Left ventricle myocardium superior (tissue), 1 donor: ENCODE measurements at places on chromosomes 3 and 15.

DNA sequence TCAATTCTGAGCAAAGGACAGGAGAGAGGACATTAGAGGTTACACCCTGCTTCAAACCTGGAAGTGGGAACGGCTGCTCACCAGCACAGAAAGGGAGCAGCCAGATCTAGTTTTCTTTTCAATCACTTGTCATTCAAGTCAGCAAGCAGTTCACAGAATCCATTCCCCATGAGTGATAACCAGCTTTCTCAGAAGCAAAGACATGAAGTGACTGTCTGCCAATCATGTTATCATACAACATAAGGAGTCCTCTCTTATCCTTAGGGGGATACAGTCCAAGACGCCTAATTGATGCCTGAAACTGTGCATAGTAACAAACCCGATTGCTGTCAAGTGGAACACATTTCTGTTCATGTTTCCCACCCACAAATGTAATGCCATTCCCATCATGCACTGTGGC, 54.7 kb downstream of the FAM98B start:
- DNase-seq = no peak

DNA sequence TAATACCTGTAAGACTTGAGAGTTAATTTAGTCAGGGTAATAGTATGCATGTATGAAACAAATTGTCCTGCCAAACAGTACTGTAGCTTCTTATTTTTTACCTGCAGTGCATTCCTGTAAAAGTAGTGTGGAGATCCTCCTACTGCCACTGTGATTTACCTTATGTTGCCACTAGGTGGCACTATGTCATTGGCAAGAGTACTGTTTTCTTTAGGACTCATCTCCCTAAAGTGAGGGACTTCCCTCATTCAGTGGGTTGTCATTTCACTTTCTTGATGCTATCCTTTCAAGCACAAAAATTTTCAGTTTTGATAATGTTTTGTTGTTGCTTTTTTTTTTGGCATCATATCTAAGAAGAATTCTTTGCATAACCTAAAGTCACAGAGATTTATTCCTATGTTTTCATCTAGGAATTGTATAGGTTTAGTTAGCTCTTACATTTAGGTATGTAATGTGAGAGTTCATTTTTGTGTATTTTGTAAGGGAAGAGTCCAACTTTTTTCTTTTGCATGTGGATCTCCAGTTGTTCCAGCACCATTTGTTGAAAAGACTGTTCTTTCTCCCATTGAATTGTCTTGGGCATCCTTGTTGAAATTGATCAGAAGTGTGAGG, 105.7 kb downstream of the AKAP13 start:
- no peak for DNase-seq

- no peak for DNase-seq
Measured at GRCh38 chr15:50735156-50735555, 30.4 kb downstream of the SPPL2A start.

- peak; percentile 30 for DNase-seq
Measured at GRCh38 chr3:51960386-51960785, 5.2 kb downstream of the GPR62 start.

DNA sequence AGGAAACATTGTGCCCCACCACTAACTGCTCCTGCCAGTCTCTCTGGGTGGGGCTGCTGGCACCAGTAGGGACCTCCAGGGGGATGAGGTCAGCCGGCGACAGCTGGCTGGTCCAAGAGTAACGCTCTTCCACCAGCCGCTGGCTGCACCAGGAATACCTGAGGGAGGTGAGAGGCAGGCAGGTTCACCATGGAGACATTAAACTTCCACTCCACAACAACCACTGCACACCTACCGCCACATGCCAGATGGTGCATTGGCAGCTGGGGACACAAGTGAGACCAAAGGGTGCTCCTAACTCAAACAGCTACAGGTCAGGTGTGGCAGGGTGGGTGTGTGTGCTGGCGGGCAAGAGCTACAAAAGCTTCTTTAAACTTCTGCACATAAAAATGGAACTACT, 4.5 kb downstream of the POLG start:
- DNase-seq = no peak
